Motor neuron (in vitro differentiated cells): ENCODE measurements at places on chromosomes 6 and 20.

GRCh38 chr6:81909981-81910900 lies 157.8 kb upstream of the TENT5A start:
- no peak for ATAC-seq

GRCh38 chr6:27838945-27839625 lies 73.1 kb downstream of the OR2B2 start:
- peak; percentile 5 for ATAC-seq

GRCh38 chr6:35642471-35643161 lies 46.1 kb downstream of the FKBP5 start:
- ATAC-seq: no peak

GRCh38 chr20:52425701-52426100 lies 234.1 kb upstream of the ZFP64 start:
- no peak for ATAC-seq

DNA sequence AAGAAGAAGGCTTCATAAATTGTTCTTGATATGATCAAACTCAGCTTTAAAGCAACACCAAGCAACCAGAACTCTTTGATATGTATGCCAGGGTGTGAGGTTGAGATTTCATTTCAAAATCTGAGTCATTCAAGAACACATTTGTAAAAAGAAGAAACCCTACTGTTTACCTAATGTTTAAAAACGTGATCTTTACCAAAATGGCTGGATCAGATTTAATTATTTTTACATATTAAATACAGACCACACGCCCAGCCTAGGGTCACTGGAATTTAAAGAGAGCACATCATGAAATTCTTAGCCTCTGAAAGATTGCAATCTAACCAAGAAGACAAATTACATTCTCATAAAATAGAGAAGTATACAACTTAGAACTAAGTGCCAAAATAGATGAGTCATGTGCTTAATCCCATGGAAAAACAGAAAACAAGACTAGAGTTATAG lies 206.8 kb upstream of the SMLR1 start:
- ATAC-seq: no peak

- no peak for ATAC-seq
Observed at GRCh38 chr20:18058661-18059467, 1.1 kb upstream of the OVOL2 start.

GRCh38 chr6:26183581-26184366 lies 96.5 kb downstream of the HFE start:
- ATAC-seq: peak; percentile 90

- ATAC-seq: no peak
Observed at GRCh38 chr6:130215526-130215925, 7.2 kb downstream of the SAMD3 start.

DNA sequence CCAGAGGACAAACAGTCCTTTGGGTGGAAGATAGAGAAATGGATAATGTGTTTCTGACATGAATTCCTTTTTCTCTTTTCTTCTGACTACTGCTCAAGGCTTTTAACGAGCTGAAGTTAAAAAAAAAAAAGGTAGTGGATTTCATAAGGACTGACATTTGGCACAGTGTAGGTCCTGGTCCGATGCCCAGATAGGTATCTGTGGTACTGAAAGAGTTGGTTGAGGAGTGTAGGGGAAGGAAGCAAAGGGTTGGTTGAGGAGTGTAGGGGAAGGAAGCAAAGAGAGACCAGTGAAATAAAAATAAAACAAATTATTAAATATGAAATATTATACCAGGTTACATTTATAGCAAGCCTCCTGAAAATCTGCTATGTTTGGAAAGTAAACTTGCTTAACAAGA lies 11.8 kb downstream of the UTRN start:
- no peak for ATAC-seq

DNA sequence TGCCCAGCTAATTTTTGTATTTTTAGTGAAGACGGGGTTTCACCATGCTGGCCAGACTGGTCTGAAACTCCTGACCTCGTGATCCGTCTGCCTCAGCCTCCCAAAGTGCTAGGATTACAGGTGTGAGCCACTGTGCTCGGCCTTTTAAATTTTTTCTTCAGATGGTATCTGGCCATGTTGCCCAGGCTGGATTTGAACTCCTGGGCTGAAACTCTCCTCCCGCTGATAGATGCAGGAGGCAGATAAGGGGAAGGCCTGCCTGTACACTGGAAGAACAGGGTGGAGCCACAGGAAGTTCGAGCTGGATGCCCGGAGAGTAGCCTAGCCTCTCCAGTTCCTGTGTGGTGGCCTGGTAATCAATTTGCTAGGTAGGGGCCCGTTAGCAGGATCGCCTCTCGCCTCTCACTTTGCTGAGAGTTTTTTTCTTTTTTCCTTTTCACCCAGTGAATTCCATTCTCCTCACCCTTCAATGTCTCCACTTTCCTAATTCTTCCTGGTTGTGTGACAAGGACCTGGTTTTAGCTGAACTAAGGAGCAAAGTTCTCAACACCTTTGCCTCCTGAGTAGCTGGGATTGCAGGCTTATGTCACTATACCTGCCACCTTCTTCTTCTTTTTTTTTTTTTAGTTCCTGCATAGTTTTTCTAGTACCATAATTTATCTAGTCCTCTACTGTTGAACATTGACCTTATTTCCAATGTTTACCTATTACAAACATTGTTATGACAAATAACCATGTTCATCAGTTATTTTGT lies 19.4 kb upstream of the ITCH start:
- no peak for ATAC-seq

DNA sequence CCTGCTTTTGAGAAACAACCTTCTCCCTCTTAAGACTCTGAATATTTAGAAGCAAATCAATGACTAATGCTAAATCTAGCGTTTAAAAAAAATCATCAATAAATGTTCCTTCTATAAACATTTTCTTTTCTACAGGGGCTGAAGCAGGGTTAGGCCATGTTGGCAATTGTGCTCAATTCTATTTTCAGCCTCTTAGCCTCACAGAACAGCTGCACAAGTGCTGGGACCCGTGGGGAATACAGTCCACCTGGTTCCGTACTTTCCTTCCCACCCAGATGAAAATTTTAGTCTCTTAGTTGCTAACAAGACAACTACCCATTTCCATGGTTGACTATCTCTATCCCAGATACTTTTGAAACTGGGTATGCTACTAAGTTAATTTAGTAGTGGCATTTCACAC lies 138.6 kb downstream of the RPS12 start:
- no peak for ATAC-seq

DNA sequence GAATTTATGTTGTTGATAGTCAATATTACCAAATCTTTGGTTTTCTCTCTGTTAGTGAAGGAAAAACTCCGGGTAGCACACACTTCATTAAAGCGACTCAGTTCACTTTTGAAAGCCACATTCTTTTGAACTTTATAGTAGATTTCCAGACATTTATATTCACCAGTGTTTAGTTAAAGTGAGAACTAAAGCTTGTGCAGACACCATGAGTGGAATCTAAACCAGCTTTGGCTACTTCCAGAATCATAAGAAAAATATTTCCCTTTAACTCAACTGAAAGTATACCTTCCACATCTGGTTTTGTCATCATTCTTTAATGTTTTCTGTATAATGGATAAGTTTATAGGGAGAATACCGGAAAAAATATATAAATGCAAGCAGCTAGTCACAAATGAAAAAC lies 92.1 kb upstream of the COL21A1 start:
- ATAC-seq: no peak
